ENCODE measurements at places on chromosomes 3 and 15.
A peak's percentile ranks its signal among the peaks of the same experiment; 100 is the strongest.

GRCh38 chr3:131532645-131533044 is 29.9 kb upstream of the MRPL3 start:
- no peak for DNase-seq

- peak; percentile 47 for DNase-seq
Measured at GRCh38 chr15:74134387-74135027, 4.1 kb downstream of the ISLR2 start.

GRCh38 chr3:54120657-54121413 is 1.5 kb upstream of the CACNA2D3 start:
- DNase-seq, result no peak

GRCh38 chr3:98657457-98657856 is 64.0 kb upstream of the CPOX start:
- no peak for DNase-seq

- no peak for DNase-seq
Measured at GRCh38 chr3:183466575-183466974, 38.2 kb upstream of the MCF2L2 start.

DNA sequence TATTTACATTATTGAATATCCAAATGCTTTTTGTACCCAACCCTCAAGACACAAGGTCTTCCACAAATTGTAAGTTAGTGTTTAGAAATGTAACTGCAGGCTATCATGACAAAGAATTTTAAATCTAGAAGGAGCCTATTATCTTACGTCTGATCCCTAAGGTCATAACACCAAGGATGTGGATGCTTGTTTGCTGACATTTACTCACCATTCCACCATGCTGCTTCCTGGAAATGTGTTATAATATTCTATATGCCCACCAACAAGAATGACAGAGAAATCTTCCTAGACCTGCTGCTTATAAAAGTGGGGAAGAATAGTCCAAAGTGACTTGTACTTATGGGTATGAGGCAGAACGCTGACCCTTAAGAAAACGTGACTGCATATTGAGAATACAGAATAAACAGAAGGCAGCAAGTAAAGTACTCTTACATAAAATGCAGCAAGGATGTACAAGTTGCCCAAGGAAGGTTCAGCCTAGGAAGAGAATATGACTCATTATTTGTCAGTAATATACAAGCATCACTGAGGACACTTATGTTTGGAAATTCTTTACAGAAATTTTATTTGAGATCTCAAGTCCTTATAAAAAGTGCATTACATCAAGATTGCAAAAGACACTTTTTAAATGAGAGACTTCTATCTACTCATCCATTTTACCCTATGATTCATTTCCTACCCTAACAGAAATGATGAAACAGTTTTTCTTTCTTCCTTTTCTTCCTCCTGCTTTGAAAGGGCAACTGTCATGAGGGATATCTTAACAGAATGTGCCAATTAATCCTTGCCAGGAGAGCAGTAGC is 59.6 kb downstream of the ESYT3 start:
- DNase-seq, result peak; percentile 92

DNA sequence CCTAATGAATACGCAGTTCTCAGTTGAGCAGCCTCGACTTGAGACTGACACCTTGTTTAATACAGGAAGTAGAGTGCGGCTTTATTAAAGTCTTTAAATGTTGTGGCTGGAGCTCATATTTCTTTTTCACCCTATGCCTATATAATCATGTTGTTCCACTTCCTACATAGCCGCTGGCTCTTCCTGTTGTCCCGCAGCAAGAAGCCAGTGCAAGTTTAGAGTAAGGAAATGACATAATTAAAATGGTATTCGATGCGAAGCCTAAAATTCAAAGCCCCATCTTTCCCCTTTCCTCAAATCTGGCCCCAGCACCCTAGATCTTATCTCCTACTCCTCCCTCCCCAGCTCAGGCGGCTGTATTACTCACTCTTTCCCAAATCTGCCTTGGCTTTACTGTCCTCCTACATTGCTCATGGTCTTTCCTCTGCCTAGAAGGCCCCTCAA is 7.5 kb upstream of the PHLDB2 start:
- peak; percentile 97 for DNase-seq

DNA sequence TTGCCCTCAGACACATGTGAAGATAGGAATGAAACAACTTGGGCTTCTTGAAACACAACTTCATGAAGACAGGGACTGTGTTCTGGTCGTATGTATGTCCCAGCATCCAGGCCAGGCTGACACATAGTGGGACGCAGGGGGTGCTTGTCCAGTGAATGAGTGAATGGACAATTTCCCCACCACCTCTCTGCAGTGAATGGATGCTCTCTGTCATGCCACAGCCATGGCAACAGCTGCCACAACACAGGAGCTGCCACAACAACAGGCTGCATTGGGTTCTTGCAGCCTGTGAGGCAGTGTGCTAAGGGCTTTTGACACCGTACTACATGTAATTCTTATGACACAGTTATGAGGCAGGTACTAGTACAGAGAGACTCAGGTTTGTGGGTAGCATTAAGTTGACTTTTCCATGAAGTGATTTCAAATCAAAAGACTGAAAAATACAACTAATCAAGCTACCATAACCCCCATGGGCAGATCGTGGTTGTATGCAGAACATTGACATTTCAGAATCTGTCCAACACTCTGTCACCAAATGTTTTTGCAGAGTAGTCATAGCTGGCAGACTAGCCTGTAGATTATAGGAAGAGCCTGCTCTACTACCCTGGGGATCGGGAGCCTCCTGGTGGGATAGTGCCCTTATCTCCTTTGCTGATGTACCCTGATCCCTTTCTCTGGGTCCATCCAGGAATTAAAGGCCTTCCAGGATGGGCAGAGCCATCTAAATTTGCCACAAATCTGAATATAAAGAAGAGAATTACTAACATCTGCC is 40.8 kb downstream of the CLSTN2 start:
- peak; percentile 1 for DNase-seq

DNA sequence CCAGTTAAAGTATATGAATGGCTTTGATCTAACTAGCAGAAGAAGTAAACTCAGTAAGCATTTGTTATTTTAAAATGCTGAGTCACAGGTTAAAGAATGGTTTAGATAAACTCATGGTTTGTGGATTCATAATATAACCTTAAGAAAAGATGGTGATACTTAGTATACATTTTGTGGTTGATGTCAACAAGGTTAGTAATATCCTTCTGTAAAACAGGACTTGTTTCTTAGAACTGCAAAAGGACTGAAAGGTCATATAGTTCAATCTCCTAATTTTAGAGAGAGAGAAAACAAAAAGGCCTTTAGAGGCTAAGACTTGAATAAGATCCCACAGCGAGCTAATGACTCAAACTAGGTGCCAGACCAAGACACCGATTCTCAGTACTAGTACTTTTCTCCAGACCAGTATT is 50.0 kb downstream of the STRIT1 start:
- DNase-seq, result peak; percentile 65

DNA sequence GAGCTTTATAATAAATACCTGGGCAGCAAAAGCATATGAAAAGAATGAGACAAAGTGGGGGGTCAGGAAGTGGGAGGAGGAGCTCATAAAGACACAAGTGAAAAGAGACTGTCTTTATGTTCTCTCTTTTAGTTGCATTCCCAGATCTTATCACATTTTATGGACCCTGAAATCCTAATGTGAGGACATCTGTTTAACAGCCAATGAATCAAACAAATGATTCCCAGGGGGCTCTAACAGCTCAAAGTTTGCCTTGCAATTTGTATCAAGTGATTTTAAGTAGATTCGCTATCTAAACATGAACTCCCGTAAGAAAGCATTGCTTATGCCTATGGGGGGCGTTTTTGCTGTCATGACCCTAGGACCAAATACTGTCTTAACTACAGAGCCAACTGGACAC is 332.3 kb upstream of the CNTN4 start:
- DNase-seq, result no peak

DNA sequence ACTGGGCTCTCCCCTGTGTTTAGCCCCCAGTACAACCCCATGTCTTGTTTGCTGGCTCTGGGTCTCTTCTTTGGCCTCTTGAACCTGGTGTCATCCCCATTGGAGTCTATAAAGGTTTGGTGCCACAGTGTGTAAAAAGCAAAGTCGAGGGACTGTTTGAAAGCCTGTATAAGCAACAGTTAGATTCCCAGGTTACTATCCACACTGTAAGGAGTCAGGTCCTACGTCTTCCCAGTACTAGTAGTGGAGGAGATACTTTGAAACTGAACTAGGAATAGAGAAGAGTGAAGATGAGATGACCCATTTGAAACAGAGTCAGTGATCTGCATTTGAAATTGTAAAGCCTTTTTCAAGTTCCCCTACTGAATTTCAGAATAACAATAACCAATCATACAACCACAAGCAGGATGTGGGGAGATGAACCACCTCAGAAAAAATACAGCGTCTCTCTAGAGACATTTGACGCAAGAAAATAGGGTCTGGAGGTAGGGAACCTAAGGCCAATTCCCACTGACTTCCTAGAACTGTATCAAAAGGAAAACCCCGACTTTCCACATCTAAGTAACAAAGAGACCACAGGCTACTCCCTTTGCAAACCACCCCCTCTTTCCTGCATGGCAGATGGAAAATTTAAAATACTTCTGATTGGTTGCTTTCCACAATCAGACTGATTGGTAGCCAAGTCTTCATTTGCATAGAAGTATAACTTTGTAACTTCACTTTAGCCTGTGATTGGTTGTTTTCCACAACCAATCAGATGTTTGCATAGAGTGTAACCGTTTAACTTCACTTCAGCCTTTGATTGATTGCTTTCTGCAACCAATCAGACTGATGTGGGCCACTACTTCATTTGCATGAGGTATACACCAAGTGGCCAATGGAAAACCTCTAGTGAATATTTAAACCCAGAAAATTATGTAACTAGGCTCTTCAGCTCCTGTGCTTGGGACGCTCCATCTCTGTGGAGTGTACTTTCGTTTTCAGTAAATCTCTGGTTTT is 49.9 kb upstream of the NEDD4 start:
- no peak for DNase-seq

DNA sequence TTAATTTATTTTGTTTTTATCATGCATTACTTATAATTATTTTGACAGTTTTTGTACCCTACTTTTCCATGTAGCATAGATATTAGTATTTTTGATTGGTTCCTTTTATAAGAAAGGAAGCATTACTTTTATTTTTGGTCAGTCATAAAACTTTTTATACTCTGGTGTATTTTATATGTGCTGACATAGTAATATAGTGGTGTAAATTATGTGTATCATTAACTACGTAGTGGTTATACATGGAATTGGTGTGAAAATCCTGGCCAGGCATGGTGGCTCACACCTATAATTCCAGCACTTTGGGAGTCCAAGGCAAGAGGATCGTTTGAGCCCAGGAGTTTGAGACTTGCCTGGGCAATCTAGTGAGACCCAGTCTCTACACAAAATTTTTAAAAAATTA is 18.8 kb upstream of the NIPA2 start:
- DNase-seq, result no peak

DNA sequence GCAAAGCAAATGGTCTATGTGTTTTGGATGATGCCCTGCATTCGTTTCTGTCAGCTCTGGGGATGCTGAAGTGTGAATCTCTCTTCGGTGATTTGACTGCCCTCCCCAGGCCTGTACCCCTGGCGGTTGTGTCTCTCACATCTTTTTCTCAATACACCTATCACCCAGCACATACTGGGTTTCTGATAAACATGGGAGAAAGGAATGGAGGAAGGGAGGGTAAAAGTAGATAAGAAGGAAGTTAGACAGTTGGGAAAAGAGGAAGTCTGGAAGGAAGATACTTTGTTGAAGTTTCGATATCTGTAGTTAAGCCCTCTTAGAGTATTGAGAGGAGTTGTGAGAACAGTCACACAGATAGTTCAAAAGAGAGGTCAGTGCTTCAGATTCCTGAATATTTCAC is 35.8 kb upstream of the LRTM1 start:
- DNase-seq, result no peak

- DNase-seq, result no peak
Measured at GRCh38 chr3:53820084-53820483, 26.1 kb downstream of the CHDH start.

DNA sequence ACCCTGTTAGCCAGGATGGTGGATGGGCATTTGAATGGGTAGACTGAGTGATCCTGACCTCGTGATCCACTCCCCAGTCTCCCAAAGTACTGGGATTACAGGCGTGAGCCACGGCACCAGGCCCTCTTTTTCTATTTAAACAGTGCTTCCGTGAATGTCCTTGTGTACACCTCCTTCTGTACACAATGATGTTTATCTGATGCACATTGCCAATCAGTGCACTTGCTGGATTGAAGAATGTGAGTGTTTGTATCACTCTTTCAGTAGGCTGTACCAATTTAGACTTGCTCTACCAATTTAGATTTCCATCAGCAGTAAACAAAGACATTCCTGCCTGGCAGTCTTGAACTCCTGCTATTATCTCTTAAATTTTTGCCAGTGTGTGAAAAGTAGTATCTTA is 8.9 kb upstream of the ZNF619 start:
- no peak for DNase-seq

- peak; percentile 58 for DNase-seq
Measured at GRCh38 chr3:161069511-161070251, 35.5 kb downstream of the B3GALNT1 start.

DNA sequence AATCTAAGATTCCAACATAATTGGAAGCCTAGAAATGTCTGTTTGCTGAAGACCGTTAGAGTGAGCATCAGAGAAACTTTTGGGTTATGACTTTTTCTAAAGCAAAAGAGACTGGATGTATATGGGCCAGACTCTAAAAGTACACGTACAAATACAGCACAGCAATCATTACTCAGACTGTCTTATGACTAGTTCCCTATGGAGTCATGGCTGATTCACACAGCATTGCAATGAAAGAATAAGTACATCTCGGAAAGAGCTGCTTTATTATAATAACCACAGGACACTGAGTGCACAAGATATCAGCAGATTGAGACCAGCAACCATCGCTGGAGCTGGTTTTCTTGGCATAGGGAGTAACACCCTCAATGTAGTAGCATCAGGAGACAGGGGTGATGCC is 618.6 kb downstream of the NLGN1 start:
- DNase-seq, result peak; percentile 86

GRCh38 chr15:82909080-82909815 is 43.3 kb downstream of the HOMER2 start:
- no peak for DNase-seq

- DNase-seq, result peak; percentile 49
Measured at GRCh38 chr15:77840991-77841775, 208.5 kb upstream of the LINGO1 start.

DNA sequence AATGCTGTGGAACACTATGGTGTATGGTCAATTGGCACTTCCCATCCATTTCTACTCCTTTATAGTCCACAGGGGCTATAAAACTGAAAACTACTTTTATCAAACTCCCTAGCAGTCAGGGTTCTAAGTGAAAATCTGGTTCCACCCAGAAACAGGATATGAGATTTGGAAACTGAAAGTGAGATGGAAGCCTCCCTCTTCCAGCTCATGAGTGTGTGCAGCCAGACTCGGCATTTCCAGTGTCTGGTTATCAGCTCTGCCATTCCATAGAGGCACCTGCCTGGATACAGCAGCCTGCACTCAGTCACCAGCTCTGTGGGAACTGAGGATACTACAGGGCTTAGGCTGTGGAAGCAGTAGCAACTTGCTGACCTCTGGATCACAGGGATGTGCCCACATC is 14.7 kb upstream of the PLA2G4F start:
- no peak for DNase-seq

GRCh38 chr3:140540262-140540661 is 137.6 kb upstream of the TRIM42 start:
- no peak for DNase-seq

All from EH (cell line).